ENCODE measurements at places on chromosomes 4 and X.

DNA sequence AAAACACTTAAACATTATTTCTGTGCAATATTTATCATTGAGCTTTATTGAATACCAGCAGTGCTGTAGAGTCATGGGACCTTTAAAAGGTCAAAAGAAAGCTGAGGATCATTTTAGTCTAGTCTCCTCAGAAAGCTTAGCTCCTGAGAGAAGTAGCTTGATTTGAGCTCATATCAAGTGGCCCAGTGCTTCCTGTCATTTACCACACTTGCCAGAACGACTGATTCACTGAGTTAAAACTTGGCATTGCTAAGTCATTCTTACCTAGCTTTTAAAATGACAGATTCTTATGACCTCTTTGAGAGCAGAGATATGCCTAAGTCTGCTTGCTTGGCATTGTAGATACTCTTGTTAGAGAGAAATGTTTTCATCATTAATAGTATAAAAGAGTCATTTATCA, 15.2 kb downstream of the SEPTIN11 start:
- no peak for DNase-seq

- DNase-seq, result no peak
These were observed 14.2 kb upstream of the PJA1 start for GRCh38 chrX:69179380-69179911.

DNA sequence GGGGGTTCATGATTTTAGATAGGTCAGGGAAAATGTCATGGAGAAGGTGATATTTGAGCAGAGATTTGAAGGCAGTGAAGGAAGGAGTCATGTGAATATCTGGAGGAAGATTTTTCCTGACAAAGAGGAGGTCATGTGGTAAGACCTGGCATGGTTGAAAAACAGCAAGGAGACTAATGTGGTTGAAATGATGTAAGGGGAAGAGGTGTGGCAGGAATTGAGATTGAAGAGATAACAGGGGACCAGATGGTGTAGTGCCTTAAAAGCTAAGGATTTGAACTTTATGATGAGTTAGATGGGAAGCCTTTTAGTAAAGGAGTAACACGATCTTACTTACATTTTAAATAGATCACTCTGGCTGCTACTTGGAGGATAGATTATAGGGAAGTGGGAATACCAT, 210.9 kb downstream of the RTL9 start:
- no peak for DNase-seq

GRCh38 chr4:102247041-102247440, 98.2 kb downstream of the SLC39A8 start:
- DNase-seq, result no peak

DNA sequence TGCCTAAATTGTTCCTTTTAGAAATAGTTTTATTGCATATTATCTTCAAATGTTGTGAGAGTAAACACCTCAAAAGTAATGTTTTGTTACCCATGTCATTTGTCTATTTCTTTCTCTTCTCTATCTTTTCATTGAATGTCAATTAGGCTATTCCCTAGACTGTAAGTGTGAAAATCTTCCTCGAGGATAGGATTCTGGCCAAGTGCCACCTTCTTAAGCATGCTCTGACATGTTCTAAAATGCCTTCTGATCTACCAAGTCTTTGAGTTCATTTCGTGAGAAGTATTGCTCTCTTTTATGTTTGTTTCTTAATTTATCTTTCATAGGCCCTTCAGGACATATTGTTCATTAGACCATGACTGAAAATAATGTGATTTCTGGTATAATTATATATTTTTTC, 44.1 kb upstream of the TLL1 start:
- no peak for DNase-seq

DNA sequence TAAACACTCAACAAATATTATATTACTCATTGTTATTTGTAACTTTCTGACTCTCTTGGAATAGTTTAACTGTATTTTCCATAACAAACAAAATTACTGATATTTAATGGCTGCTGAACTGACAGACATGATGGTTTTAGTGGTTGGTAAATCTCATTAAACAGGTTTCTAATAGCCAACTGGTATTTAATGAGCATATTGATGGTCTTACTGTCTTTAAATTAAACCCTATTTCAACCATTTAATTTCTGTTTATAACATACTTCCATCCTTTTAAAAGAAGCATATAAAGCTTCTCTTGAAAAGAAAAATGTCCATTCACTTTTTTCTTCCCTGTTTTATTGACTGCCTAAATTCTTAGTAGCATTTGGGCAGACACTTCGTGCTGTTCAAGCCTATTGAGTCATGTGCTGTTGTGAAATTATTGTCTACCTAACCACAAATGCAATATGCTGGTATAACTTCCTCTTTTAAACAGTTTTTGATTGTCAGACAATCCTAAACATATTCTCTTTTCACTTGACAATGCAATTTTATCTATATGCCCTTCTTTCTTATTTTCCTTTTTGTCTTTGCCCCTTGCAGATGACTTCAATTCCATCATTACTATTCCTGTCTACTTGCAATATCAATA, 163.9 kb upstream of the SLC7A11 start:
- no peak for DNase-seq

DNA sequence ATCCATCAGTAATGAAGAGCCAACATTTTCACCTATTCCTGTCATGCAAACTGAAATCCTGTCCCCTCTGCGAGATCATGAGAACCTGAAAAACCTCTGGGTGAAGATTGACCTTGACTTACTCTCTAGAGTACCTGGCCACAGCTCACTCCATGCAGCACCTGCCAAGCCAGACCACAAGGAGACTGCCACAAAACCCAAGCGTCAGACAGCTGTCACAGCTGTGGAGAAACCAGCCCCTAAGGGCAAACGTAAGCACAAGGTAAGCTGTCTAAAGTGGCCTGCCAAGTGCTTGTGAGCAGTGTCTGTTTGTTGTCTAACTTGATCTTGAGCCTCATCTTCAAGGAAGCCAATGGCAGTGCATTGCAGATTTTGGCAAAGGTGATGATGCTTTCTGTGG, 455.9 kb downstream of the AFF2 start:
- DNase-seq, result no peak

All from stimulated activated CD8-positive, alpha-beta memory T cell treated with anti-CD3 and anti-CD28 coated beads, Interleukin-4, amount 100 ng/mL, for 4 hours (primary cell).